ENCODE measurements at places on chromosomes 1 and 21.

- no peak for DNase-seq
Observed at GRCh38 chr21:29335720-29336119, 37.0 kb downstream of the BACH1 start.

- no peak for DNase-seq
Observed at GRCh38 chr1:29590583-29591565, 354.6 kb downstream of the PTPRU start.

DNA sequence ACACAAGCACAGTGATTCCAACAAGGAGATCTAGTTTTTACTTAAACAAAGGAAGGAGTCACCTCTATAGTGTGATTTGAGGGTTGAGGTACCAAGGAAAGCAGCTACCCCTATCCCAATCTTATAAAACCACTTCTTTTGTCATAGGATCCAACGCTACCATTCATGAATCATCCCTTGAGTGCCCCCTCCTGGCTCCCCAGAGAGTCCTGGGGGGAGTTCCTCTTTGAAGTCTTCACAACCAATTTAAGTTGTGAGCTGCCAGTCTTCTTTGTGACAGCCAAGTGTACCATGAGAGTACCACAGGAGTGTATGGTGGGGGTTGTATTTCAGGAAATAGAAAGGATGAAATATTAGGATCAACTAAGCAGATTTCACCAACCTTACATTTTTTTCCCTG is 39.1 kb upstream of the NHLH2 start:
- DNase-seq = no peak

DNA sequence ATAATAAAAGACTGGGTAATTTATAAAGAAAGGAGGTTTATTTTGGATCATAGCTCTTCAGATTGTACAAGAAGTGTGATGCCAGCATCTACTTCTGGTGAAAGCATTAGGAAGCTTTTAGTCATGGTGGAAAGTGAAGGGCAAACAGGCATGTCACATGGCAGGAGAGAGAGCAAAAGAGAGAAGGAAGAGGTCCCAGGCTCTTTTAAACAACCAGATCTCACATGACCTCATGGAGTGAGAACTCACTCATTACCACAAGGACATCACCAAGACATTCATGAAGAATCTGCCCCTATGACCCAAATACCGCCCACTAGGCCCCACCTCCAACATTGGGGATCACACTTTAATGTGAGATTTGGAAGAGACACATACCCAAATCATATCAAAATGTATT is 10.0 kb downstream of the RPTN start:
- no peak for DNase-seq

DNA sequence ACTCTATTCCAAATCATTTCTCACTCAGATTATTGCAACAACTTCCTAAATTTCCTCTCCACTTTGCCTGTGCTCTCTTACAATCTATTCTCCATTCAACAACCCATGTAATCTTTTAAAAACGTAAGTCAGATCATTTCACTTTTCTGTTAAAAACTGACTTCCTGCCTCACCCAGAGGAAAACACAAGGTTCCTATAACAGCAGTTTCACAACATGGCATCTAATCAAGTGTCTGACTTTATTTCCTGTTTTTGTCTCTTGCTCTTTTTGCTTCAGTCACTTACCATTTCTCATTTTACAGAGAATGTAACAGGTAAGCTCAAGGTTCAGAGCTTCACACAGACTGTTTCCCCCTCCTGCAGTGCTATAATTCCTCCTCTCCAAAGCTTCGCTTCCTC is 560.7 kb downstream of the LRRIQ3 start:
- no peak for DNase-seq

- no peak for DNase-seq
Observed at GRCh38 chr1:18413541-18414305, 67.0 kb upstream of the KLHDC7A start.

DNA sequence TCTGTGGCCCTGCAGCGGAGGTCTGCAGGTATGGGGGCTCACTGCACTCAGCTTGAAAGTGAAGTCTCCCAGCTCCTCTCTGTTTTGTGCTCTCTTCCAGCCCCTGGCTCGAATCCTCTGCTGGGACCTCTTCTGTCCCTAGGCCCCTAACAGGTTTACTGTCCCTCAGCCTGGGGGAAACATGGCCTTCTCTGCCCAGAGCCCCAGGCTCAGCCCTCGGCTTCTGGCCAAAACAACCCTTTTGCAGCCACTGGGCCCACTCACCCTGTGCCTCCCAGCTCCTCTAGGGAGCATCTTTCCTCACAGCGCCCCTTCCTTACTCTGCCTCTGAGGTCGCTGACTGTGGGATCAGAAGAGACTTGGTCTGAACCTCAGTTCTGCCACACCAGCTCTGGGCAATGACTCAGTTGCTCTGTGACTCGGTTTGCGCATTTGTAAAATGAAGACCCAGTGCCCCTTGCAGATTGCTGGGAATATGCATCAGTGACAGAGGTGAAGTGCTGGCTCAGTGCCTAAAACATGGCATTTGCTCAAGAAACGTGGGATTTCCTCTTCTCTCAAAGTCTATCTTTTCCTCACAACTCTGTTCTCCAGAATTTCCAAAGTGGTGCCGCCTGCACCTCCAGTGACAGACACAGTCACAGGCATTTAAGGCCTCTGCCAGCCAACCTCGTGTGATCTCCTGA is 26.5 kb upstream of the TENT5C start:
- DNase-seq = no peak

DNA sequence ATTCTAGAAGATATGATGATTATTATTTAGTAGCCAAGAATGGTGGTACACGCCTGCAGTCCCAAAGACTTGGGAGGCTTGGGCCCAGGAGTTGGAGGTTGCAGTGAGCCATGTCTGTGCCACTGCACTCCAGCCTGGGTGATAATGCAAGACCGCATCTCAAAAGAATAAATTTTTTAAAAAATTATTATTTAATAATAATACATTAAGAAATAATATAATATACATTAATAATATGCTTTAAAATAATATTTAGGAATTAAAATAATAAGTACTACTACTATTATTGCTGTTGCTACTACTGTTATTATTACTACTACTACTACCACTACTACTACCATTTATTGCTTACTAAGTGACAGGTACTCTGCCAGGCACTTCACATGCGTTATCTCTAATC is 27.2 kb downstream of the CCDC30 start:
- DNase-seq = no peak

DNA sequence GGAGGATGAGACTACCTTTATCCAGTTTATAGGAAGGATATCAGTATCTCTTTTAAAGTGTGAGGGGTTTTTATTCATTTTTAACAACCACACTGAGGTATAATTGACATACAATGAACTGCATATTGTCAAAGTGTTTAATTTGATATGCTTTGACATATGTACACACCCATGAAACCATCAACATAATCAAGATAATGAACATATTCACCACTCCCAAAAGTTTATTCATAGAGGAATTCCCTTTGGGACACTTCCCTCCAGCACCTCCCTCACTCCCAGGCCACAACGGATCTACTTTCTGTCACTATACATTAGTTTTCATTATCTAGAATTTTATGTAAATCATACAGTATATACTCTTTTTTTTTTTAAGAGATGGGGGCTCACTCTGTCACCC is 63.4 kb upstream of the MCOLN3 start:
- no peak for DNase-seq

GRCh38 chr1:26826261-26827105 is at the start of gene ZDHHC18:
Gene ZDHHC18, plus strand, starts transcription at chr1:26826688. Its CDS starts 117 bp downstream, at chr1:26826805.
- peak; percentile 49 for DNase-seq

GRCh38 chr1:2557482-2558400 is 1.6 kb downstream of the TNFRSF14 start:
- no peak for DNase-seq

DNA sequence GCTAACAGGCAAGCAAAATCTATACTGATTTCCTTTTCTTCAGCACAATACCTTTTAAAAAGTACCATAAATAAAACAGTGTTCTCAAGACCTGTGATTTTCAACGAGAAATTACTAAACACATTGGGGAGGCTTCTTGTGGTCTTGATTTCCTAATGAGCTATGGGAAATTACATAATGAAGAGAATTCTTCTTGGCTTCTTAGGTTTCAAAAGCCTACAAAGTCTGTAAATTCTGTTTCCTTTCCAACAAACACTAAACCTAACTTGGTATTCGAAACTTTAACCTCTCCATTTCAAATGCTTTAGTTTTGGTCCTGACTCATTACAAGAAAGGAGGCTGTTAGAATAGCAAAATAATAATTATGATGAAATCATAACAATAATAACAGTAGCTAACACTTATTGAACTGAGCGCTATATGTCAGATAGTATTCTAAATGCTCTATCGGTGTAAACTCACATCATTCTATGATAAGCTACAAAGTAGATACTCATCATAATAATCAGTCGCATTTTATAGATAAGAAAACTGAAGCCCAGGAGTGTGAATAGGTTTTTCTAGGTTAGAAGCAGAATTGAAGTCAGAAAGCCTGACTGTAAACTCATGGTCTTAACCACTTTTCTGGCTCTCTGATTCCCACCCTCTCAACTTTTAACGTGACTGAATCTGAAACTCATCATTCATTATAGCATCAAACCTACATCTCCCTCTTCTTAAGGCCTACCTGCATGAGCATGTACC is 486.7 kb downstream of the SMYD3 start:
- DNase-seq = no peak

- no peak for DNase-seq
Observed at GRCh38 chr1:185741551-185741950, 7.4 kb downstream of the HMCN1 start.

DNA sequence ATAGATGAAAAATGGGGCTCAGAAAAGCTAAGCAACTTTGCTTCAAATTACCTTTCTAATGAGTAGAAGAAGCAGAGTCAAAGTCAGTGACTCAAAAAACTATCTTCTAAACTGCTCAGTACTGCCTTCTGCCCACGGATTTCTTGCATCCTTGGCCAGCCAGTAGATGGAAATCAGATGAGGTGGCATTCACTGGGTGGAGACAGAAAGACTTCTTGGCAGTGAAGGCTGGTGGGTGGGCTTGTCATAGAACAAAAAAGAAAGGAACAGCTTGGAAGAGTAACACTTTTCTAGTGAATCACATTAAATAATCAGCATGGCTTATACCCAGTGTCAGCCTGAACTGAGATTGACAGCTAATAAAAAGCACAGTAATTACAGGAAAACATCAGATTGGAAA is 170.7 kb downstream of the ST6GALNAC5 start:
- DNase-seq = no peak

- no peak for DNase-seq
Observed at GRCh38 chr1:209389258-209389657, 194.3 kb upstream of the CAMK1G start.

DNA sequence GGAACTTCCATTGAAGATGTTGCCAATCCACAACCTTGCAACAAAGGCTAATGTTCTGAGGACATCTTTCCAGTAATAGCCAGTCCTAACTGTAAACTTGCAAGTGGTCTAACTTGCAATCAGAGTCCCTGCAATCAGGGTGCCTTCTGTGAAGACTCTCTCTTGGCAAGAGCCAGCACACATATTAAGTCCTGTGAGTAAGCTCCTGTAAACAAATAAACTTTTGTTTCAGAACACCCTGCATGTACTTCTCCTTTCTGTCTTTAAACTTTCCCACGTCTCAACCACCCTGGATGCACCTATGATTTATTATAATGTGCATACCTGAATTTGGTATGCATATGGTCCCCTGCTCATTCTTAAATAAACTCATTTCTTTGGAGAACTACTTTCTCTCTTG is 9.1 kb downstream of the GBP7 start:
- DNase-seq = no peak

GRCh38 chr1:204465546-204466415 is 28.8 kb downstream of the PIK3C2B start:
- DNase-seq = no peak

DNA sequence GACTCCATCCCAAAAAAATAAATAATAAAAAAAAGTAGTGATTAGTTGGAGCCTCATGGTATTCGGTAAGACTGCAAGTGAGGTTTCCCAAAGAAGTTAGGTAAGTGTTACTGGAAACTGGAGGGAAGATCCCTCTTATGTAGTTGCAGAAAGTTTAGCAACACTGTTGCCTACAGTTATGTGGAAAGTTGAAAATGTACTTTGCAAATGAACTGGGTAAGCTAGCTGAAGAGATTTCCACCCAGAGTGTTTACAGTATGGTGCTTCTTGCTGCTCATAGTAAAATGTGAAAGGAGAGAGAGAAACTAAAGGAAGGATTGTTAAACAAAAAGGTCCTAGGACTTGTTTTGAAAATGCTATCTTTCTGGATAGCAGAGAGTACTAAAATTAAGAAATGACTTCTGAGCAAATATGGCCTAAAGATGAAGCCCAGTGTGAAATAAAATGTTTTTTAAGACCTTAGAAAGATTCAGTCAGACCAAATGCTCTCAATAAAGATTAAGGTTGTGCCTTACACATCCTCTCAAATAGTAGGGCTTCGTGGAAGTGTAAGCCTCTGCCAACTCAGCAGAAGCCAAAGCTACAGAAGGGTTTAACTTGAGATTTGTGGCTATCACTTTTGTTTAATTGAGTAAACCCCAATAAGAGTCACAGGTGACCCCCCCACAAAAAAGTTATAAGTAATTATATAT is 31.5 kb downstream of the RPS6KC1 start:
- DNase-seq = no peak

DNA sequence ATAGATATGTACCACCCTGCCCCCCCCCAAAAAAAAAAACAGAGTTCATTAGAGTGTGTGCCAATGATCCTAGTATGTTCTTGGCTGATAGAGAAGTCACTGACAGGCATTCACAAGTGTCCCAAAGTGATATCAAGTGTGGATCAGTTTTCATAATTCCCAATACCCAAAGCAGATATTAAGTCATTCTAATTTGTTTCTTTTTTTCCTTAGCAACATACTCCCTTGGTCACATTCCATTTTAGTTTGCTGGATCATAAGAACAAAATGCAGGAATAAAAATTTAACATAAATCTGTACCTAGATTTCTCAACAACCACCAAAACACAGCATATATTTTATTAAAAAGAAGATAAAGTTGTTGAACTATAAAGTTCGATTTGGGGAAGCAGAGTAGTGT is 129.8 kb upstream of the PALMD start:
- DNase-seq = no peak

GRCh38 chr1:41811051-41811795 is 107.5 kb downstream of the HIVEP3 start:
- DNase-seq = peak; percentile 45

DNA sequence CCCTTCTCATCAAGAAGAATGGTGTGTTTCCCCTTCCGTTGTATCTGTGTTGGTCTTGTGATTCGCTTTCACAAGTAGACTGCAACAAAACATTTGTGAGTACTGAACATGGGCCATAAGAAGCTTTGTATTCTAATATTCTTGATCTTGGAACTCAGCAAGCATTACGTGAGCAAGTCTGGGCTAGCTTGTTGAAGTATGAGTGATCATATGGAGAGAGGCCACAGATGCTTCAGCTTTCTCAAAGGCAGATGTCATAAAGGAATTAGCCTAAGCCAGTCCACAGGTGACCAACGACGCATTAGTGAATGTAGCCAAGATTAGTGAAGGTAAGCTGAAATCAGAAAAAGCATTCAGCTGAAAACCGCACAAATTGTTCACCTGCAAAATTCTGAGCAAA is 609.6 kb upstream of the NEGR1 start:
- DNase-seq = no peak

- DNase-seq = no peak
Observed at GRCh38 chr21:37710546-37711285, 205.5 kb downstream of the KCNJ6 start.

Data from stimulated activated CD4-positive, alpha-beta T cell treated with anti-CD3 and anti-CD28 coated beads, TNF-alpha, amount 100 ng/mL, for 4 hours (primary cell).